Renal cortical epithelial cell (primary cell): ENCODE measurements at places on chromosomes 3 and 15. TPM values are rescaled to one million over a fixed set of nuclear protein-coding genes. Genes with fewer than 3 reads are reported as not detected.

DNA sequence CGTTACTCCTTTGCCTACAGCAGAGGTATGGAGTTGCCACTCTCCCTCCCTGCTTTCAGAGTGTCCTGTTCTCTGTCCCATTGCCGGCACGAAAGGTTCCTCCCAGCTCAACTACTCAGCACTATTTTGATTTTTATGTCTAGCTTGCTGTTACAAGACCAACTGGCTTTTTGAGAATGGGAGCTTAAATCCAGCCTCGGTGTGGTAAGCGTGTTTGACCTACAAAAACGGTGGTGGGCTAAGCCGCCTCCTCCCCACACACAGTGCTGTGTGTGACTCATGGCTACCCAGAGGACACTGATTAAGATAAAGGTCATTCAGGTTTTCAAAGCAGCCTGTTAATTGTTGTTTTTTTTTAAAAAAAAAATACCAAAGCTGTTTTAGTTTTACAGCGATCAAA lies 64.5 kb downstream of the LRTM1 start:
- peak; percentile 37 for DNase-seq

GRCh38 chr15:52796753-52797520 lies 6.8 kb upstream of the ONECUT1 start:
- no peak for DNase-seq

DNA sequence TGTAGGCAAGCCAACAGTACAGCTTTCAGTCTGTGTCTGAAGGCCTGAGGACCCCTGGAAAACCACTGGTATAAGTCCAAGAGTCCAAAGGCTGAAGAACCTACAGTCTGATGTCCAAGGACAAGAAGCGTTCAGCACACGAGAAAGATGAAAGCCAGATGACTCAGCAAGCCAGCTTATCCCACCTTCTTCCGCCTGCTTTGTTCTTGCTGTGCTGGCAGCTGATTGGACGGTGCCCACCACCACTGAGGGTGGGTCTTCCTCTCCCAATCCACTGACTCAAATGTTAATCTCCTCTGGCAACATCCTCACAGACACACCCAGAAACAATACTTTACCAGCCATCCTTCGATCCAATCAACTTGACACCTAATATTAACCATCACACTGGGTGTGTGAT lies 59.0 kb upstream of the PDZRN3 start:
- no peak for DNase-seq

- DNase-seq = peak; percentile 32
Observed at GRCh38 chr3:113084777-113085176, 94.0 kb downstream of the GTPBP8 start.

GRCh38 chr3:138653567-138653966 lies 45.0 kb downstream of the FAIM start:
- no peak for DNase-seq

- DNase-seq = peak; percentile 44
Observed at GRCh38 chr15:88900309-88900981, 5.1 kb upstream of the HAPLN3 start.

- no peak for DNase-seq
Observed at GRCh38 chr3:194931347-194931746, 245.7 kb downstream of the FAM43A start.

DNA sequence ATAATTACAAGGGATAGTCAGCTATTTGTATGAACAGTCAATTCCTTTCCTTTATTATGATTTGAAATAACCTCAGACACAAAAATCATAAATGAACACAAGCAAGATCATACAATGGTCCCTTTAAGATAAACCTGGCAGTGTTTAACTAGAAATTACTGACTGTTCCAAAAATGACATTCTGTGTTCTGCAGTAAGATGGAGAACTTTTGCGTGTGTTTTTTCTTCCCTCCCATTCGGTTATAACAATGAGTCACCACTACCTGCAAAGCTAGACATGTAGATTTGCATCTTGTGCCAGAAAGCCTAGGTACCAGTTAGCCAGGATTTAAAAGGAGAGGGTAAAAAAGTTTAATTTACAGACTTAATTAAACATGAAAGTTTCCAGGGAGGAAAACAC lies 248.2 kb upstream of the ADAMTS9 start:
- DNase-seq = peak; percentile 27

GRCh38 chr15:51494411-51495314 lies 127.9 kb downstream of the DMXL2 start:
- no peak for DNase-seq

- DNase-seq = no peak
Observed at GRCh38 chr3:16935781-16936180, 51.0 kb downstream of the PLCL2 start.

DNA sequence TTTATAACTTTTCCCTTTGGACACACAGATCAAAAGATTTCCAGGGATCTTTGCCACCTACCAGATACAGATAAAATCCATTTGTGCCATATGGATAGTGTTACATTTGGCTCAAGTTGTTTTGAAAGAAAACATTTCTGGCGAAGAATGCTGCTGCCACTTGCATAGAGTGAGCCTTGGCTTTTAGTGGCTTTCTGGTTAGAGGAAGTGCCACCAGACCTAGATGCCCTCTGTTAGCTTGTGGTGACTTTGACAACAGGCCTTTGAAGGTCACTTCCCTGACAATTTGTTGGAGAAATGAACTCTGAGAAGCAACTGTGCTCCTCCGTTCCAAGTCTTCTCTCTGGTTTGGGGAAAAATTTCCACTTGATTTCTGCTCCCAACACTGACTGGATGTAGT lies 158.0 kb downstream of the CHST2 start:
- DNase-seq = no peak

GRCh38 chr3:99875581-99875928 lies 57.9 kb downstream of the CMSS1 start:
- DNase-seq = peak; percentile 41

DNA sequence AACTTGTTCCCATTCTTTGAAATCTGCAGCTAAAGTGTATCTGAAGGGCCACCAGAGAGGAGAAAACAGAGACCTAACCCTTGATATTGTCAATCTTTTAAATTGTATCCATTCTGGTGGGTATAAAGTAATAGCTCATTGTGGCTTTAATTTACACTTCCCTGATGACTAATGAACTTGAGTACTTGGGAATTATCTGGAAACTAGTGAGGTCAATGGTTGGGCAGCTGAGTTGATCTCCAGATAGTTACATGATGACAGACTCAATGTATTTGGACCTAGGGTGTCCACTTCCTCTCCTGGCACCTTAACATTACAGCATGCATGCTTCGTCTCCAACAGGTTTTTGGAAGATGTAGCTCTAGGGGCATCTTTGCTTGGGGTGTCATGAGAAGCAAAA lies 195.2 kb downstream of the PDCD6IP start:
- DNase-seq = no peak

- no peak for DNase-seq
Observed at GRCh38 chr3:5198986-5199731, 11.7 kb downstream of the EDEM1 start.

DNA sequence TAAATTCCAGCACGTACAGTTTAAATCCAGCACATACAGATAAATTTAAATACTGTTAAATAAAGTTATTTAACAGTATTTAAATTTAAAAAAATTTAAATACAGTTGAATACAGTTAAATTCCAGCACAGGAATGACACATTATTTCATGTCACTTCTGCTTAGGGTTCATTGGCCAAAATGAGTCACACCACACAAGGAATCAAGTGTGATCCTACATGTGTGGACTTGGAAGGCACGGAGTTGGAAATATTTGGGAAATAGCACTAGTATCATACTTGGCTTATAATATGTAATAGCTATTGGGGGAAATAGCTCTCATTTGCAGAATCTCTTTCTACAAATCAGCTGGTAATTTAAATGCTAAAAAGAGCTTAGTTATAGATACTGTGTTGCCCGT lies 10.6 kb downstream of the RAB7A start:
- no peak for DNase-seq

DNA sequence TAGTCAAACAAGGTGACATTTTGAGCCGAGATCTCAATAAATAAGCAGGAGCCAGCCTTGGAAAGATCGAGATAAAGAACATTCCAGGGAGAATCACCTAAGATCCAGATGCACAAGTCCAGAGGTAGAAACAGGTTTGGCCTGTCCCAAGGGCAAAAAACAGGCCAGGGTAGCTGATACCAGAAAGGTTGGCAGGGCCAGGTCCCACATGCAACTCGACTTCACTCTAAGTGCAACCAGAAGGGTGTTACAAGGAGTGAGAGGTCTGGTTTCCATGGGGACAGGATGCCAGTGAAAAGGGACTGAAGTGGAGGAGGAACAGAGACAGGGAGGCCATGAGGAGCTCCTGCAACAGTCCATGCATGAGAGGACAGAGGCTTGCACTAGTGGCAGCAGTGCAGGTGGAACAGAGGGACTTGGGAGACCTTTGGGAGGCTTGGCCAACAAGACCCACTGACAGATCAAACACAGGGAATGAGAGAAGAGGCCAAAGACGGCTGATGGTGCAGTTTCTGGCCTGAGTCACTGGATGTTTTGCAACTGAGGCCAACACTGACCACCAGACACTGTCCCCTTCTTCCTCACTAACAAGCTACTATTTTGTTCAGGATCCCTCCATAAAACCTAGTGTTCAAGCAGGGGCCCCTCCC lies 5.2 kb downstream of the TPRA1 start:
- DNase-seq = no peak

DNA sequence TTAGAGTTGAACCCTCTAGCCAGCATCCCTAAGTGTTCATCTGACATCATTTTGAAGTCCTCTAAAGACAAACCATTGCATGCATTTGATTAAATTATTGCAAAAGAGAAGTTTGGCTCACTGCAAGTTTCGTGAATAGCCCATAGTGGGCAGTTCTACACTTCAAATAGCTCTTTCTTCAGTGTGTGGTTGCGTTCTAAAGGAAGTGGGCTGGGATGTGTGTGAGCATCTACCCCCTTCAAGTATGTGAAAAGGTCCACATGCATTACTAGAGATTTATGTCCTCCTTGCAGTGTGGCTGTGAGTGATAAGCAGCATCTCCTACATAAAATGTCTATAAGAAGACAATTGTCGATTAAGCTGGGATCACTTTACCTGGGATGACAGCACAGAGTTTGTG lies 54.6 kb downstream of the SST start:
- DNase-seq = no peak

GRCh38 chr15:41827290-41827879 lies 507 bp upstream of the JMJD7 start:
- no peak for DNase-seq

DNA sequence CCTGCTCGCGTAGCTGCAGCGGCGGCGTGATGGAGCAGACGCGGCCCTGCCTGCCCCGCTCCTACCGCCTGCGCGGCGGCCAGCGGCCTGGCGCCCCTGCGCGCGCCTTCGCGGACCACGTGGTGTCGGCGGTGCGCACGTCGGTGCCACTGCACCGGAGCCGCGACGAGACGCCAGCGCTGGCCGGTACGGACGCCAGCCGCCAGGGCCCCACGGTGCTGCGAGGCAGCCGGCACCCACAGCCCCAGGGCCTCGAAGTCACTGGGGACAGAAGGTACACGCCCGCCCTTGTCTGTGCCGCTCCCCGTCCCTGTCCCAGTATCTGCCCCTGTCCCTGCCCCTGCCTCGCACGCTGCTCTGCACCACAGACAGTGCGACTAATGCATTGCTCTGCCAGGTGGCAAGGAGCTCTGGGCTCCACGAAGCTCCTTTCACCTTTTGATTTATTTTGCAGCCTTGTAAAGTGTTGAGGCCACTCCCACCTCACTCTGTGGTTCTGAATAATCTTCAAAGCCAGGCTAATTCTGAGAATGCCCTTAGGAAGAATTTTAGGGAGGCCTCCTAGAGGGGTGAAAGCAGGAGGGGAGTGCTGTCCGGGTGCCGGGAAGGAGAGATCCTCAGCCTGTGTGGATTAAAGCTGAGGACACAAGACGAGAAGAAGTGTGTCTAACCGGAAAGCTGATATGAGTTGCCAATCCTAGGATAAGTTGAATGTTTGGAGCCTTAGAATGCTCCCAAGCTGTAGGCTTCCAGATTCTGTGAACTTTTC lies 100.0 kb downstream of the THSD4 start:
- no peak for DNase-seq

DNA sequence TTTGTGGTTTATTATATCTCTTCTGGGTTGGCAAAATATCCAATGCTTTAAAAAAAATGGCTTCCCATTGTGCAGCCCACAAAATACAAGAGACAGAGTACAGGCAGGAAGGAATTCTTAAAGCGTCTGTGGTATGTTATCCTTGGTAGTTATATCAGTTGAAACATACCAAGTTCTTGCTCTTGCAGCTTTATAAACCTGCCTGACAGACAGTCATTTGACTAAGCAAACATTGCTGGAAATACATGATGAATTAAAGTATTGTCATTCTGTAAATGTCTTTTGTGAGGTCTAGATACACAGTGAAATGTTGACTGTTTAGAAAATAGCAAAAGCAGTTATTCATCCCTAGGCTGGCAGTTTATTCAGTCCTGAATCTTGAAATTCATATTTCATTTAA lies 44.8 kb upstream of the MAP3K13 start:
- DNase-seq = peak; percentile 91

GRCh38 chr15:33236841-33237509 lies 42.5 kb upstream of the FMN1 start:
- DNase-seq = no peak

- DNase-seq = peak; percentile 53
Observed at GRCh38 chr3:128011140-128011539, 41.1 kb upstream of the SEC61A1 start.

DNA sequence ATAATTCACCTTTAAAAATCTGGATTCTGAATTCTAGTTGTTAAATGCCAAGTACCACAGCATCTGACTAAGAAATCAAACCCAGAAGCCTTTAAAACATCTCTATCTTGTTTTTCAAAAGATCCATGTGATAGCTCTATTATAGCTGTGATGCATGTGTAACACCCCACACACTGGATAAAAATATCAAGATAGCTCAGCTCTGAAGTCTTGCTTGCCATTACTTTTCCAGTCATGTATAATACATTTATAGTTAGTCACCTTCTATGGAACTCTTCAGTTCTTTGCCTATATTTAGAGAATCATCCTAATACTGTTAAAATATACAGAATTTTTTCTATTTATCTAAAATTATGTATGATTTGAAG lies 11.6 kb downstream of the ARPP19 start:
- DNase-seq = no peak

- no peak for DNase-seq
Observed at GRCh38 chr15:74873756-74874424, 725 bp upstream of the SCAMP2 start.

FAM107A gene
- 0.60 and 0.87 TPM in 2 replicates for total RNA-seq

ZBTB38 gene
- total RNA-seq = 213 and 340 TPM in 2 replicates

GOLGA8S gene
- total RNA-seq = 0.10 TPM in 1 of 2 replicates, not detected in the other

FAM81A gene
- 0.52 and 1.4 TPM in 2 replicates for total RNA-seq

COL7A1 gene
- 129 and 165 TPM in 2 replicates for total RNA-seq

CHSY1 gene
- total RNA-seq = 23.8 and 36.1 TPM in 2 replicates

PLCH1 gene
- total RNA-seq = 1.7 and 2.8 TPM in 2 replicates
